ENCODE measurements at places on chromosomes 12 and 14.
A peak's percentile ranks its signal among the peaks of the same experiment; 100 is the strongest.

DNA sequence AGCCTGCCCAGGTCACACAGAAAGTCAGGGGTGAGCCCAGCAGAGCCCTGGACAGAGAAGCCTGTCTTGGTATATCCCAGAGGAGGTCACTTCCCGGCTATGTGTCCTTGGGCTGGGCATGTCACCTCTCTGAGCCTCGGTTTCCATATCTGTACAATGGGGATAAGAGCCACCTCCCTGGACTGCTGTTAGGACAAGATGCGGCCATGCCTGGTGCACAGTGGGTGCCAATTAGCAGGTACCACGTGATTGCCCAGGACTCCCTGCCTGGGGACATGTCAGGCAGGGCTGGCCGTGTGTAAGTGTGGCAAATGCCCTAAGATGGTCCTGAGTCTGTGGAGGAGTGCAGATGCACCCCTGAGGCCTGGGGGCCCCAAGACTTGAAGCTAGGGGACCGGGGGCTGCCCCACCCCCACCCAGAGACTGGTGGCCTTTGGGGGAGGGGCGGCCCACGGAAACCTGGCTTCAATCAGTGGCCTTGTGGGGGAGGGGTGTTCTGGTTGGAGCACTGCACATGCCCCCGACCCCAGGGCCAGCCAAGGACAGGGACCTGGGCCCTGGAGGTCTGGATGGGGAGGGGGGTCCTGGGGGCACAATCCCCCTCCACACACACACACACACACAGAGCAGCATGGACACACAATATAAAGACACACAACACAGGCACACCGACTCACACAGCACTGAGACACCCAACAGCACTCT lies 878 bp downstream of the TMEM119 start:
- DNase-seq = no peak

DNA sequence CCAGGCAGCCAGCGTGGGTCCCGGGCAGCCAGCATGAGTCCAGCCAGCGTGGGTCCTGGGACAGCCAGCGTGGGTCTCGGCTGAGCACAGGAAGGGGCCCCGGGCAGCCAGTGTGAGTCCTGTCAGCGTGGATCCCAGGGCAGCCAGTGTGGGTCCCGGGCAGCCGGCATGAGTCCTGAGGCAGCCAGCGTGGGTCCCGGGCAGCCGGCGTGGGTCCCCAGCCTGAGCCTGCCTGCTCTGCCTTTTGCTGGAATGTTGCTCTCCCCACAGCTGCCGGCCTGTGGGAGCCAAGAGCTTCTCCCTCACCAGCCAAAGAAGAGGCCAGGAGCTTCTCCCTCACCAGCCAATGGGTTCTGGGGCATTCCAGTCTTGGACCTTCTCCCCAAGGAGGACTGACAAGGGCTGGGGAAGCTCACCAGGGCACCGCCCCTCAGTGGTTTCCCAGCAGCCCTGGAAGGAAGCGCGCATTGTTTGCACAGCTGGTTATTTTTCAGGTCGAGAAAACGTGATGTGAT lies 15.0 kb upstream of the RFLNA start:
- DNase-seq = no peak

DNA sequence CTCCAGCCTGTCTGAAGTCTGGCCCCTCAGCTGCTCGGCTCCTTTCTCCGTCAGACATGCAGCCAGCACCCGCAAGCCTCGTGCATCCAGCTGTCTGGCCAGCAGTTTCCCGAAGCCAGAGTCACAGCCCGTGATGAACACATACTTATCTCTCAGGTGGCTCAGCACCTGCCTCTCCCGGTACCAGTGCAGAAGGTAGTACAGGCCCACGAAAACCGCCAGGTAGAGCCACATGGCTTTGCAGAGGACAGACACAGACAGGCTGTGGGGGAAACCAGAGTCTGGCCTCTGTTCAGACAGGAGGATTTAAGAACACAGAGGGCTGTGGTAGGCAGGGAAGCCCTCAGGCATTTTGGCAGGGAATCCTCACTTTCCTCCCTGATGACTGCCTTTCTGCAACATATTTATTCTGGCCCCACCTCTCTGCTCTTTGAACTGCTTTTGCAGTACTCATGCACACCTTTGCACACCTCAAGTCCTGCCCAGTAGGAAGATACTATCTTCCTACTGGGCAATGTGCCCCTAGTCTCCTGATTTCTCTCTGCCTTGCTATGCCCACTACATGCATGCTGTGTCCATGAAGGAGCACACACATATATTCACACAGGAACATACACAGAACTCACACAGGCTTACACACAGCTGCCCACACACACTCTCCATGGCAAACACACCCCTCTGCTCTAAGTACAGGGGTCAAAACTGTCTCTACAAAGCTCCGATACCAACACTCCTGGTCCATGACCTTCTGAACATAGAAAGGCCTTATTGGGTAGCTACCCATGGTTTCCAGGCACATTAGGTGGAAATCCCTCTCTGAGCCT lies at the start of gene RDH16:
Gene RDH16, minus strand, starts transcription at position 380 of the 824 bp plus-strand sequence. Its CDS starts 146 bp downstream, at position 234.
- no peak for DNase-seq

DNA sequence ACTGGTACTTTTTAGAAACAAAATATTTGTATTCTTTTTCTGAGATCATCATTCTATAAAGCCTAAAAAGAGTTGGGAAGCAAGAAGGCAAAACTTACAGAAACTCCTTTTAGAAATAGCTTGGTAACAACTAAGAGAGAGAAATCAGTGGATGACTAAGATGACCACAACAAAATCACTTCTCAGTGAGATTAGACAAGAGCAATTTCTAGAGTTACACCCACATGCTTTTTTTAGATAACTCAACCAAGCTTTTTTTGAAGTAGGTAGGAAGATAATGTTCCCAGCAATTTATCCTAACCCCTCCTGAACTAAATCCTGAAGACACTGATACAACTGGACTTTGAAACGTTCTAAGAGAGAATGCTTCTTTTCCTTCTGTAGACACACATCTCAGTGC lies 576.4 kb downstream of the SLC6A15 start:
- DNase-seq = no peak

GRCh38 chr14:62947301-62947700 lies 98.0 kb downstream of the KCNH5 start:
- DNase-seq = no peak

DNA sequence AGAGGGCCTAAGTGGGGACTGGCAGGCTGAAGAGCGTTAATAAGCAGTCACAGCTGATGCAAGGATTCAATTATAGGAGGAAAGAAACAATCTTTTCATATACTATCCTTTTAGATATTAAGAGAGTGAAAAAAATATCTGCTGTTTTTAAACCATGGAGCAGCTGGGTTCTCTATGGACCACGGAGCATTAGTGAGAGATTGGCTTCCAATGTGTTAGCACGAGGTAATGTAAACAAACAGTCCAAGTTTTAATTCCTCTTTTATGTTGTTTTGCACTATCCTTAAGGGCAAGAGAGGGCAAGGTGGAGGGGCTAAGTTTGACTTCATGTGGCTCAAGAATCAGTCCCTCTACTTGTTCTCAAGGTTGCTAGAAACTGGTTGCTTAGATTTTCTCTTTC lies 30.9 kb downstream of the CDKN1B start:
- no peak for DNase-seq

GRCh38 chr14:53927171-53927570 lies 29.5 kb downstream of the BMP4 start:
- peak; percentile 87 for DNase-seq
